ENCODE measurements at places on chromosomes 5 and 9. TPM values are rescaled to one million over a fixed set of nuclear protein-coding genes. Genes with fewer than 3 reads are reported as not detected.

- H3K4me1 ChIP-seq: no peaks in the 10 kb centered on the region
- no peaks in the 10 kb centered on the region for H3K27me3 ChIP-seq
Observed at GRCh38 chr9:18061332-18061731, 412.6 kb upstream of the ADAMTSL1 start.

GRCh38 chr5:89211836-89212235, 328.9 kb upstream of the MEF2C start:
- no peak overlapping the region for H3K27ac ChIP-seq
- H3K4me1 ChIP-seq: no peaks in the 10 kb centered on the region
- no peaks in the 10 kb centered on the region for H3K27me3 ChIP-seq
- no peaks in the 10 kb centered on the region for H3K36me3 ChIP-seq
- no peak for DNase-seq

GRM6 gene
- not detected for total RNA-seq

DNA sequence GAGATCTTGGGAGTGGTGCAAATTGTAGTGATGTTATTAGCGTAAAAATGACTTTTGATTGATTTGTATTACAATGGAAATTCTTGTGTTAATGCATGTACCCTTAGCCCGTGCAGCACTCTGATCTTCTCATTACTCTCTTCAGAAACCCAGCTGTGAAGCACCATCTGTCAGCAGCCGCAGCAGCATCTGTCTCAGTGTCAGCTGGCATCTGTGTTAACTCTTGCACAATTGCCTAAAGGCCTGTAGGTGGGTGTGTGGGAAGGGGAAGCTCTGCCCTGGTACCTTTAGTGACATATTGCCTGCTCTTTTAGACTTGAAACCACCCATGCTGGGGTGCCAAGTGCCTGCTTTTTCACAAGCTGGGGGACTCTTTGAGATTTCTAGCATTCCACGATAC, 101.3 kb downstream of the FBXL7 start:
- H3K4me3 ChIP-seq: no peak overlapping the region
- H3K36me3 ChIP-seq: no peaks in the 10 kb centered on the region
- H3K27ac ChIP-seq: no peak overlapping the region

DNA sequence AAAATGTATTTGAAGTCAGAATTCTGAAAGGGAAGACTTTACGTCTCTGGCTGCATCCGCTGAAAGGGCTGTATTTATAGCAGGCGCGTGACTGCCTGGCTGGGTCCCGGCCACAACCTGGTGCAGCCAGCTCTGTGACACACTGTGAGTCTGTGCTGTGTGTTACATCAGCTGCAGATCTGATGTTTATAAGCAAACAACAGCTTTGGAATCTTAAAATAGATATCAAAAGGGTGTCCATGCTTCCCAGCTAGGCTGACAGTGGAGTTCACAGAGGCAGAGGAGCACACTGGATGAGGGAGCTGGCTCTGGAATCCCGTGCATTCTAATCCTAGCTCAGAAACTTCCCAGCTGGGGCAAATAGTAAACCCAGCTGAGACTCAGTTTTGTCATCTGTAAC, 433.4 kb upstream of the BRINP1 start:
- H3K27me3 ChIP-seq: no peaks in the 10 kb centered on the region
- H3K4me3 ChIP-seq: no peak overlapping the region
- no peak for DNase-seq
- no peaks in the 10 kb centered on the region for H3K4me1 ChIP-seq

DNA sequence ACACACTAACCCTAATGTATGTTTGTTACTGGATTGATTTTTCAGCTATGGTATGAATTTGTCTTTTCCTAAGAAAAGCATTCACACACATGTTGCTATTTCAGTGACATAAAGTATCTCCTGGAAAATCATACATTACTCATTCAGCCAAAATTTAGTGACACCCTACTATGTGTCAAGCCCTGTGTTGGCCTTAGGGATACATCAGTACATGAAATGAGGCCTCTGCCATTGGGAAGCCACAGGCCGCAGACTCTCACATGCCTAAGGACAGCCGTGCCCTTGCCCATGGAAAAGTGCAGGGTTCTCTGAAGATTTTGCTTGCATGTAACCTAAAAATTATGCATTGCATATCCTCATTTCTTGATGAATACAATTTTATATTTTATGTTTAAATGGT, 5.2 kb upstream of the MARCHF6 start:
- no peak for DNase-seq
- no peak overlapping the region for H3K4me3 ChIP-seq
- H3K36me3 ChIP-seq: no peaks in the 10 kb centered on the region
- H3K4me1 ChIP-seq: peaks cover 16% of the 10 kb centered on the region
- no peaks in the 10 kb centered on the region for H3K27me3 ChIP-seq

DNA sequence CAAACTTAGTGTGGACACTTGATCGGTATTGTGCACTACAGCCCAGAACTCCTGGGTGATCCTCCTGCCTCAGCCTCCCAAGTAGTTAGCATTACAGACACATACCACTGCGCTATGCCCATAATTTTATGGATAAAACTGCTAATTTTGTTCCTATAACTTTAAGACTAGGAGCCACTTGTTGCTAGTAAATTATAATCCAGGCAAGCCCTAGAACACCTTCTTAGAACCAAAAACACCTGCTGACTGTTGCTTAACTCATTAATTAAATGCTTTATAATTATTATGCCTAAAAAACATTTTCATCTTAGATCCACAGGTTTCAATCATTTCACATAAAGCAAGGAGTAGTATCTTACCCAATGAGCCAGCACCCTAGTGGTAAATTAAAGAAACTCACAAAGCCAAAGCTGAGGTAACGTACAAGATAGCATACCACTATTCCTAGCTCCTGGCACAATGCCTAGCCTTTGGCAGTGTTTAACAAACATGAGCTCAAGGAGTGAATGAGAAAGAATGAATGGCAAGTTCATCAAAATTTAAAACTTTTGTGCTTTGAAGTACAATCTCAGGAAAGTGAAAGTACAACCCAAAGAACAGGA, 5.4 kb downstream of the MRPS27 start:
- H3K4me1 ChIP-seq: peaks cover 11% of the 10 kb centered on the region
- H3K27me3 ChIP-seq: no peaks in the 10 kb centered on the region
- no peak overlapping the region for H3K4me3 ChIP-seq
- no peak for DNase-seq

DNA sequence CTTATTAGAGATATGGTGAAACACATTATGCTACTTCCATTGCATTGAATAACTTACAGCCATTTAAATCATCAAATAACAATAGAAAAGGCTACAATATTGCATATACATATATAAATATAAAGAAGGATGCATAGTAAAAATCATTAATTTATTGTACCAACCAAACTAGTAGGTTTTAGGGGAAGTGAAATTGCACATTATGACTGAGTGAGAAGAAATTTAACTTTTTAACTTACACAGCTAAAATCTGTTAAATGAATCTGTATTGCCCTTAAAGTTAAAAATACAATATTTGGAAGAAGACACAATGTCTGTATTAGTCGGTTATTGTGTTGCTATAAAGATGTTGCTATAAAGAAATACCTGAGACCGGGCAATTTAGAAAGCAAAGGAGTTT, 2073.7 kb upstream of the ACO1 start:
- H3K4me3 ChIP-seq: no peak overlapping the region
- H3K27me3 ChIP-seq: no peaks in the 10 kb centered on the region
- no peak overlapping the region for H3K27ac ChIP-seq

PRLR gene
- total RNA-seq: 0.10 TPM

- no peaks in the 10 kb centered on the region for H3K4me1 ChIP-seq
- DNase-seq: no peak
- no peaks in the 10 kb centered on the region for H3K27me3 ChIP-seq
- no peak overlapping the region for H3K4me3 ChIP-seq
- no peak overlapping the region for H3K27ac ChIP-seq
- H3K36me3 ChIP-seq: peaks cover 11% of the 10 kb centered on the region
Observed at GRCh38 chr5:176596689-176597416, 13.1 kb downstream of the GPRIN1 start.

DNA sequence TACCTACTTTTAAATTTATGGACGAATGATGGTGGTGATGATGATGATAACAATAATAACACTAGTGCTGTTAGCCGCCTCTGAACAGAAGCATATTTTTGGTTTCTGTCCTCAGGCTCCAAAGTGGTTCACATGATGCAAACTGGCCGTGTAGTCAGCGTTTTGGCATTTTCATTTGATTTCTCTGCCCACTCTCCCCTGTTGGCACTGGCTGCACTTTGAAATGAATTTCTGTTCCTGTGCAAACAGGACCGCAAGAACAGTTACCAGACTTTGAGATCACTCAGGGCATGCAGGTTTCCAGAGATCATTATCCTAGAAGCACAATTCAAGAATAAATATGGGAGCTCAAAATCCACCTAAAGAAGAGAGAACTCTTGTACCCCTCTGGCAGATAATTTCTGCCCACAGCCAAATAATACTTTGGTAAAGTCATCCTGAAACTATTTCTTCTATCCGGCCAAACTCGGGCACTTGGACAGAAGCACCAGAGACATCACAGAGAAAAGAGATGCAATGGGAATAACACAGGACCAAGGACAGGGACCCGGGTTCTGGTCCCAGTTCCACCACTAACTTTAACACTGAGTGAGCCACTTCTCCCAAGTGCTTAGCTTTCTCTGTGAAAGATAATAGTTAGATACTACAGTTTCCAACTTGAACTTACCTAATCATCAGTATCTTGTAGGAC, 201.7 kb upstream of the PTGER4 start:
- H3K36me3 ChIP-seq: no peaks in the 10 kb centered on the region
- no peak for DNase-seq
- no peak overlapping the region for H3K4me3 ChIP-seq
- no peaks in the 10 kb centered on the region for H3K27me3 ChIP-seq

DNA sequence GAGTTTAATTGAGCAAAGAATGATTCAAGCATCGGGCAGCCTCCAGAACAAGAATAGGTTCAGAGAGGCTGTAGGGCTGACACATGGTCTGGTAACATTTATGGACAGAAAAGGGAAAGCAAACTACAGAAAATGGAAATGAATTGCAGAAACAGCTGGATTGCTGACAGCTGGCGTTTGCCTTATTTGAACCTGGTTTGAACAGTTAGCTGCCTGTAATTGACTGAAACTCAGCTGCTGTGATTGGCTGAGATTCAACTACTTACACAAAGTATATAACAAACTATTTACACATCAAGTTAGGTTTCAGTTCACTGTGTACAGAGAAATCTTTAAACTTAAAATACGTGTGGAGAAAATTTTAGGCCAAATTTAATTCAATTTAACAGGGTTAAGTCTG, 441.7 kb downstream of the PRELID2 start:
- no peak overlapping the region for H3K4me3 ChIP-seq
- H3K27ac ChIP-seq: no peak overlapping the region
- DNase-seq: no peak
- H3K27me3 ChIP-seq: no peaks in the 10 kb centered on the region

- no peak overlapping the region for H3K4me3 ChIP-seq
- H3K27ac ChIP-seq: no peak overlapping the region
- no peaks in the 10 kb centered on the region for H3K4me1 ChIP-seq
- DNase-seq: no peak
Observed at GRCh38 chr5:55104036-55104772, 1.8 kb downstream of the GZMA start.

DNA sequence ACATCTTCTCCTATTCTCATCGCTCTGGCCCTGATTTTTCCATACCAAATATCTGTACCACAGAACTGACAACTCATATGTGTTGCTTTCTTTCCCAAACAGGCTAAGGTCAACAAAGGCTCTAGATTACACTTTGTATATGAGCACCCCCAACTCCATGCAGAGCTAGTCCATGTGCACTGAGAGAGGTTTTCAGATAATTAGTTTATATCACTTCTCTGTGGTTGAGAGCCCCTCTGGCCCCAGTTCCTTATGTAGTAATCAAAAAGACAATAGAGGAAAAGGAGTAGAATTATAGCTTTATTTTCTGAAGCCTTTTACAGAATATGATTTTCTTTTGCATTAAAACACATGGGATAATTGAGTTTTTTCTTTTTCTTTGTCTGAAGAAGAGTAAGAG, 120.0 kb downstream of the TRIO start:
- H3K4me3 ChIP-seq: no peak overlapping the region
- H3K27me3 ChIP-seq: no peaks in the 10 kb centered on the region
- H3K4me1 ChIP-seq: peaks cover 63% of the 10 kb centered on the region
- H3K27ac ChIP-seq: no peak overlapping the region
- H3K36me3 ChIP-seq: no peaks in the 10 kb centered on the region

DNA sequence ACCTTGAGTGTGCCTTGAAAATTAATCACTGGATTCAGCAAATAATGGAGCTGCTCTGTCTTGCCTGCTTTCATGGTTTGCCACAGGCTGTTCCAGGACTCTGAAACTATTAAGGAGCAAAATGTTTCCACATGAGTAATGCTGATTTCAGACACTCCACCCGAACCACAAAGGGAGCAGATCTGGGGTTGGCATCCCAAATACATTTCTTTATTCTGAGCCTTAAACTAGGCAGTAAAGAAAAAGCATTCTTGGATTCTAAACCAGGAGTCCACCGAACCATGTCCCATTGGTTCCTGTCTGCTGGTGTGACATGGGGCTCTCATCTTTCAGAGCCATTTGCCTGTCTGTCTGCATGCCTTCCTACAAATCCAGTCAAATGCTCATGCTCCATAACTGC, 10.1 kb upstream of the C1QTNF3 start:
- H3K4me1 ChIP-seq: no peaks in the 10 kb centered on the region
- H3K27ac ChIP-seq: no peak overlapping the region
- no peak for DNase-seq
- no peak overlapping the region for H3K4me3 ChIP-seq

GRCh38 chr9:19479874-19480273, 71.1 kb downstream of the ACER2 start:
- H3K27ac ChIP-seq: no peak overlapping the region
- DNase-seq: no peak
- H3K36me3 ChIP-seq: no peaks in the 10 kb centered on the region
